ENCODE measurements at places on chromosomes 1 and 21.

GRCh38 chr1:53069663-53070327, 7.8 kb downstream of the PODN start:
- peak; percentile 28 for DNase-seq

- DNase-seq = no peak
Measured at GRCh38 chr1:236576004-236576403, 28.3 kb downstream of the HEATR1 start.

GRCh38 chr1:207097871-207098324, 6.1 kb upstream of the C4BPA start:
- DNase-seq = peak; percentile 59

DNA sequence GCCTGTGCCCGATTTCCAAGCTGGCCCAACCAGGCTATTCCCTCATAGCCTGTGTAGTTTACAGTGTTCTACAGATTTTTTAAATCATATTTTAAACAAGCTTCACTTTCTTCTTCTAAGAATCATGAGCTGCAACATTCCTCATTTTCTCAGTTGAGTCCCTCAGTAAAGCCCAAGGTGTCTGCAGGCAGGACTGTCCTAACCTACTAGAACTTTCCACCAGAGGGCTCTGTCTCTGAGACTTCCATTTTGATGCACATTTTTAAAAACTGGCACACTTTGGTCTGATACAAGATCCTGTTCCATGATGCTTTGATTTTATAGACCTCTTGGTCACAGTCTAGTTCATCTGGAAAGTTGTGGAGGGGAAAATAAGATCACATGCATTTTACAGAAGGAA, 21.6 kb upstream of the SLAMF6 start:
- DNase-seq = no peak

GRCh38 chr21:45021428-45022347, 52.7 kb upstream of the ADARB1 start:
- no peak for DNase-seq
